Sigmoid colon (tissue), 7 donors: ENCODE measurements at places on chromosomes 6 and 20. TPM values are rescaled to one million over a fixed set of nuclear protein-coding genes. Genes with fewer than 3 reads are reported as not detected.
A peak's percentile ranks its signal among the peaks of the same experiment; 100 is the strongest.

The SLCO4A1 gene
- total RNA-seq: 5.1 TPM

GRCh38 chr6:161635975-161636374, 362.1 kb upstream of the AGPAT4 start:
- DNase-seq: no peak

GRCh38 chr6:154306696-154307095, 49.9 kb downstream of the IPCEF1 start:
- no peak for DNase-seq

DNA sequence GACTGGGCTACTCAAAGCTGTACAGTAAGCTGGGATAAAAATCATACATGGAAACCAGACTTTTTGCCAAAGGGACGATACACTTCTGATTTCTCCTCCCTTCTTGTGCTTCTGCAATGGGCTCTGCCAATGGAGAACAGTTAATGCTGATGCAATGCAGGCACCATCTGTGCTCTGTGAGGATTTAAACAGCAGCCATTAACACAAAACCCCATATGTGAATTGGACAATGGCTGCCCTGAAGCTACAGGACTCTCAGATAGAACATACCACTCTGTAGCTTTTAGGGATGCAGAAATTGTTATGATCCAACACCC, 71.9 kb downstream of the GJA10 start:
- DNase-seq: no peak

DNA sequence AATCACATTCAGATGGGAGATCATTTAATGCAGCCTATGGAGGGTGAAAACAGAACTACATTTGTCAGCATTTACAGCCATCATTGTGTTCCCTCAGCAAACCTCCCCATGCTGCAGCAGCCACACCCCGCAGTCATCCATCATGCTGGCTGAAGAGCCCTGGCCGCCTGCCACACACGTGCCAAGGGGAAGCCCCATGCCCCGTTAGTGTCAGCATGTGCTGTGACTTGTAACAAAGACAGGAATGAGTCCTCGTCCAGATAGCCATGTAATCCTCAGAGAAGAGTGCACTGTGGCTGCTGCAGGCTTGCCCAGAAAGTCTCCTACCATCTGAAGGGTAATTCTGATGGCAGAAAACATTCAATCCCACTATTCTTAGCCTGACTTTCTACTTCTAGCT, 1097.8 kb downstream of the KIF16B start:
- DNase-seq: no peak

DNA sequence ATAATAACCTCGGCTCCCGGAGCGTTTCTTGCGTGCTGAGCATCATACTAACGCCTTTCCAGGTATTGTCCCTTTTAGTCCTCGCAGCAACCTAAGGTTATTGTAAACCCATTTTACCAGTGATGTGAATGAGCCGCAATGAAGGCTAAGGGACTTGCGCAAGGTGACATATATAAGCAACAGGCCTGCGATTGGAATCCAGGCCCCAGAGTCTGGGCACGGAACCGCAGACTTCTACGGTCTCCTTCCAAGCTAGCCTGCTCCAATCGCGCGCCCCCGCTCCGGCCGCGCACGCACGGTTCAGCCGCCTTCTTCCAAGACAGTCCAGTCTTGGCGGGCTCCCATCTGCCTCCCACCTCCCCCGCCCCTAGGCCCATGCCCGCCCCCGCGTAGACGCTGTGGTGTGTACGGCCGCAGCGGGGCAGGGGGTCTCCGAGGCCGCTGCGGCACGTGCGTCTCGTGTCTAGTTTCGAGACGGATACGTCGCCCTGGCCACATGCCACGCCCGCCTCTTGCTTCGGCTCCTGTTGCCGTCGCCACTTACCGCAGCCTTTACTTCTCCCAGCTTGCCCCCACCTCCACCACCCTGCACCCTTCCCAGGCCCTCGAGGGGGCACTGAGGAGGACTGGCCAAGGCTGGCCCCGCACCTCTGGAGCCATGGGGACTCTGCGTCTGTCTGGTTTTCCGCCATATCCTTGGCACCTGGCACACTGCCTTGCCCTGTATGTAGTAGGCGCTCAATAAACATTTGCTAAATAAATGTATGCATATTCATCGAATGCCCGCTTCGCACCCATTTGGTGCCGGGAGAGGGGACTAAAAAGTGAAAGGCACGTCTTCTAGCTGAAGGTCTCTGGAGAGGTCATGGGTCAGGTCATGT, 855 bp upstream of the GFOD1 start:
- DNase-seq: peak; percentile 84

DNA sequence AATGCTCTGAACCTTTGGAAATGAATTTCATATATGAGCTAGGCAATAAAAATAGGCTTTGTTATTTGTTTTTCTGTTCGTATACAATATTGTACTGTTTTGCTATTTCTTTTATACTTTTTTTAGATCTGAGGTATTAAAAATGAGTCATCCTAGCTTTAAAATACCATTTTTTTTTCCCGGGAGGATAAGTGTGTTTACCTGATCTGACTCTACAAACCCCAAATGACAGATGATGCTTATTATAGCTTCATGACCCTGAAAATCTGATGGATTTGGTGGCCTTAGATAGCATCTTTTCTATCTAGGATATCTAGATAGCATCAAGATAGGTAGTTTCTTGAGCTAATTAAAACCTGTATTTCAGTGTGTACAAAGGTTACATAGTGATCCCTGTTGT, 206.4 kb downstream of the DTNBP1 start:
- no peak for DNase-seq

- DNase-seq: no peak
Measured at GRCh38 chr6:160132776-160133338, 11.2 kb downstream of the SLC22A1 start.

The AIF1 gene
- total RNA-seq: 35.2 TPM

DNA sequence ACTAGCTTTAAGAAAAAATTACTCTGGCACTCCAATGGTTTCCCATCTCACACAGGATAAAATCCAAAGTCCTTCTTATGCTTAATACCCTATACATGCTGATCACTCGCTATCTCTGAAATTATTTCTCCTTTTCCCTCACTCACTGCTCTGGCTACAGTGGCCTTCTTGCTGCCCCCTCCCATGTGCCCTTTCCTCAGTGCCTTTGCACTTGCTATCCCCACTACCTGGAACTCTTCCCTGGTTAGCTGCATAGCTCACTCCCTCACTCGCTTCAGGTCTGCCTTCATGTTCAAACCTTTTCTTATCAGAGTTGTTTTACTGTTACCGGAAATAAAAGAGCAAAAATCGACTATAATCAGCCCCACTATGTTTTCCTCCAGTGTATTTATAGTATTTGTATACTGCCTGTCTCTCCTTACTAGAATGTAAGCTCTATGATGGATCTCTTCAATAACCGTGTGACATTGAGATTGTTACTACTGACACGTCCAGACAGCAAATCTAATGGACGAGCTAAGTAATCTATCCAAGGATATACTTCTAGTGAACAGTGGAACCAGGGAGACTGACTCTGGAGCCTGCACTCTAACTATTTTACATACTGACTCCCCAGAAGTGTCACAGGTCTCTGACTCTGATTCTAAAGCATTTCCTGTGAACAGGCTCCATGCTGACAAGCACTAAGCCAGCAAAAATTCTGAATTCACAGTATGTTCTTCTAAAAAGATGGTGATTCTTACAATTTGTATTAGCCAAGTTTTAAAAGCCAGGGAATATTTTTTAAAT, 25.1 kb downstream of the FKBP5 start:
- no peak for DNase-seq

DNA sequence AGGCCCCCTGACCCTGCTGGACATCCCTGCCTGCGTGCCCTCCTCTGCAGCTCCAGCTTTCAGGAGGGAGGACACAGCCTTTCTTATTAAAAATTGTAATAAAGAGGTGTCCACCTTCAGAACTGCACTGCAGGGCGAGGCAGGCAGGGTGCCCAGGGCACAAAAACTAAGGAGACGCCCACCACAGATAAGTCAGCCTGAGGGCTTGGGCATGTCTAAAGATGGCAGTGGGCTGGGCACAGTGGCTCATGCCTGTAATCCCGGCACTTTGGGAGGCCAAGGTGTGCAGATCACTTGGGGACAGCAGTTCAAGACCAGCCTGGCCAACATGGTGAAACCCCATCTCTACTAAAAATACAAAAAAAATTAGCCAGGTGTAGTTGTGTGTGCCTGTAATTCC, 7.0 kb upstream of the C20orf144 start:
- peak; percentile 62 for DNase-seq

DNA sequence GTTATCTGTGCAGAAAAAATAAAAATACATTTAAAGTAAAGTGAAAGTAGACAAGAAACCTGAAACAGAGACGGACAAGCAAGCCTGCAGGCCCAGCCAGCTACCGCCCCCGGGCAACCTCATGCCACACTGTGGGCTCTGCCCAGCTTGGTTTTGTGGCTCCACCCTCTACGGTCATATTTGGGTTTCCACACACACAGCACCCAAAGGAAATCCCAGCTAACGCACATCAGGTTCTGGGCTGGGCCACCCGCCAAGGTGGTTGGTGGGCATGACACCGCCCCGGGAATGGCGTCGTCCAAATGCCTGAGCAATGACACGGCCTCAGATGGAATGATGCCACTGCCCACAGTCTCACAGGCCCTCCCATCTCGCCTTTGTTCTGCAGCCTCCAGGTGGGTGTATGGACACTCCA, 22.9 kb downstream of the FAM110A start:
- no peak for DNase-seq

The PRDM13 gene
- not detected for total RNA-seq

The USP49 gene
- total RNA-seq: 2.1 TPM

The NR2E1 gene
- not detected for total RNA-seq

The TPD52L1 gene
- 61.0 TPM for total RNA-seq

- peak; percentile 81 for DNase-seq
Measured at GRCh38 chr20:63102721-63103375, 96.1 kb upstream of the BHLHE23 start.

The FNDC1 gene
- 4.3 TPM for total RNA-seq

DNA sequence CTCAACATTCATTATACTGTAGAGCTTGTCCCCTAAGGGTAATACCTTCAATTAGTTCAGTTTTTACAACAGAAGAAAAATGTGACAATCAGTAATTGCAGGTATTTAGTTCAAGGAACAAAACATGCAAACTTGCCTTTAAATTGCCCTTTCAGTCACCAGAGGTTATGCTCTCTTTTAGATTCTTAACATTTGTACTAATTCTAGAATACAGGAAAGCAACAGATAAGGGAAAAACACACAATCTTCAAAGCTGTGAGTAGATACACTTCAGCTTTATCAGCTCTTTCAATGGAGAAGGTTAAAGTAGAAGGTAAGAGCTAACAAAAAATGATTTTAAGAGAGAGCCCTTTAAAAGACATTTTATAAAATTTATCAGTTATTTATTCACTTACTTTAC, 173.1 kb downstream of the HS3ST5 start:
- DNase-seq: no peak

- DNase-seq: no peak
Measured at GRCh38 chr6:148657048-148657447, 89.8 kb upstream of the UST start.
